ENCODE measurements at places on chromosomes 4 and X.

- no peak for DNase-seq
Measured at GRCh38 chr4:26529479-26529878, 39.2 kb upstream of the CCKAR start.

GRCh38 chrX:13401724-13402123 is 81.9 kb upstream of the ATXN3L start:
- DNase-seq: no peak

DNA sequence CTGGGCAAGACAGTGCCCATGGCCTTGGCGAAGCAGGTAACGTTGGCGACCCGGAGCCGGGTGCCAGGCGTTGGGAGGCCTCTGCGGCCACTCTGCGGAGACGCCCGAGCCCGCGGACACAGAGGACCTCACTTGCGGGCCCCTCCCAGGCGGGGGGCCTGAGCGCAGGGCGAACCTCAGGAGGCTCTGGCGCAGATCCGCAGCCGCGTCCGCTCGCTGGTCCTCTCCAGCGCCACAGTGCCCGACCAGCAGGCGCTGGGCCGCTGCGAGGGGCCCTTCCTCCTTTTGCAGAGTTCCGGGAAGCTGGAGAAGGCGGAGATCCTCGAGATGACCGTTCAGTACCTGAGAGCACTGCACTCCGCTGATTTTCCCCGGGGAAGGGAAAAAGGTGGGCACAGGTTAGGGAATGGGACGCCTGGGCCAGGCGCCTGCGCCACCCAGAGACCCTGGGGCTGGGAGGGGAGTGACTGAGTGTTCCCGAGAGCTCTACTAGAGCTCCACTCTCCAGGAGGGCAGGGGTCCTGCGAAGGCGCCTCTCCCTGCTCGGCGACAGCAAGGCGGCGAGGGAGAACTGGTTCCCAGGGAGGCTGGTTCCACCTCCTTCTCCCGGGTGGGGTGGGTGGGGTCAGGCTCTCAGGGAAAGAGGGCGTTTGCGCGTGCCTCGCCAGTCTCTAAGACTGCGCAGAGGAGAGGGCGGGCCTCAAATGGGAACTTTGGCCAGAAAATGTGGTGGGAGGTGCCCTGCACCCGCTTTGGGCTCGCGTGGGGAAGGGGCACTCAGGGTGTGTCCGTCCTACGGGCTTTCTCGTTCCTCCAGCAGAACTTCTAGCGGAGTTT is 1.4 kb downstream of the HELT start:
- DNase-seq: no peak

- peak; percentile 46 for DNase-seq
Measured at GRCh38 chr4:88107406-88108107, 50.9 kb downstream of the ABCG2 start.

DNA sequence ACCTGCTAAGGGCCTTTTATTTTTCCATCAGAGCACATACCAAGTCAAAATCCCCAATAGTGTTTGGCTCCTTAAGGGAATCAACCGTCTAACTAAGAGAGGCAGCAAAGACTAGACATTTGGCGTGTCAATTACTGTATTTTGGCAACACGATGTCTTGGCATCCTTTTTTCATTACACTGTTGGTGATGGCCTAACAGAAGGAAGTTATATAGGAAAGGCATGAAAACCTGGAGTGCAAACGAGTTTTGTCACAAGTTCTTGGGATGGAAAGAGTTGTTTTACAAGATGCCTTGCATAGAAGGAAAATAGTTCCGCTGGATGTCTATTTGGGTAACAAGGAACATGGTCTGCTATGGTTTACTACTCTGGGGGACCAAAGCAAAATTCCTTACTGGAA is 119.2 kb upstream of the TTC29 start:
- DNase-seq: no peak

GRCh38 chr4:3402491-3403347 is 39.0 kb upstream of the HGFAC start:
- DNase-seq: peak; percentile 97

GRCh38 chr4:85929961-85930665 is 429.7 kb downstream of the MAPK10 start:
- DNase-seq: peak; percentile 34

- DNase-seq: no peak
Measured at GRCh38 chrX:110056419-110056818, 53.5 kb downstream of the TMEM164 start.

GRCh38 chrX:28205905-28206304 is 224.7 kb upstream of the DCAF8L1 start:
- DNase-seq: no peak

DNA sequence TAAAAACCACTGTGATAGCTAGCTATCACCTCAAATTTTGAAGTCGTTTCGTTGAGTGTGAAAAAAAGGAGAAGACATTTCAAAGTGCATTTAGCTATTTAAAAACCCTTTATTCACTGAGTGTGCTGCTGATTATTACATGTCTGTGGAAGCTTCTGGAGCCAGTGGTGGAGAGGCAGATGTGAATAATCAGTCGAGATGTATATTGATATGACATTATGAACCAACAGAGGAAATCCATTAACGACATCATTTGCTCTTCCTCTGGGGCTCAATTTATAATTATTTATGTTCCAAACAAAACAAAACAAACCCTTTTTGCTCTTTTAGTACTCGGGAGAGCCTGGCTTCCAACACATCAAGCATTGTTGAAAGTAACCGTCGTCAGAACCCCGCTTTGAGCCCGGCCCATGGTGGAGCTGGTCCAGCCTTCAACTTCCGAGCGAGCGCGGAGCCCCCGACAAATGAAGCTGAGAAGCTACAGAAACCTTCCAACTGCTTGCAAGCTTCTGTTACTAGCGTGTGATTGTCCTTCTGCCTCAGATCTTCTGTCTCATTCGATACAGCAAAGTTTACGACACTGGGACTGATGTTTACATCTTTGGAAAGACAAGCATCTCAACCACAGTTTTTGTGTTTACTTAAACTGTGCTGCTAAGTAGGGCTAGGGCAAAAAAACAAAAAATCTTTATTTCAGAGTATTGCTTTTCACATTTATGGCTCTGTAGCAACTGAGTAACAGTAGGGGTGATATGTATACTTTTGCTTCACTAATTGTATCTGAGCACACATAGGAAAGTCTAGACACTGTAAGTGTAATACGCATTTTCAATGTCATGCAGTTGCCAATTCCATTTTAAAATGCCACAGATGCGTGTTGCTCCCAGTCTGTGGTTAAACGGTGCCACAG is 111.9 kb downstream of the STOX2 start:
- DNase-seq: no peak

GRCh38 chr4:145176641-145177432 is 3.6 kb downstream of the OTUD4 start:
- no peak for DNase-seq

DNA sequence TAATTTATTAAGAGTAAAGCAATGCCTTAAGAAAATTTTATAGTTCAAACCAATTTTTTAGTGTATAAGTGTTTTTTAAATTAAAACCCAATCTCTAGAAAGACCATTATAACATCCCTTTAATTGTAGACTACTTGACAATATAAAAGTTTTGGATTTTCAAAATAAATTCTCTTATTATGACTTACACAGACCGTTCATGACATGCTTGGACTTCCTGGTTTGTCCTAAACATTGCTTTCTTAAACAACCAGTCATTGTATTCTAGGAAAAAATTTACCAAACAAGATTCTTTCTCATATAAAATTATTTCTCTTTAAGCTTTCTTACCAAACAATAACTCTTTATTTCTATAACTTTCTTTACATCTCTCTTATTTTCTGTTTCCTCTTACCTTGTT is 49.0 kb upstream of the CXorf51A start:
- DNase-seq: no peak

GRCh38 chrX:16778545-16778944 is 7.7 kb upstream of the TXLNG start:
- no peak for DNase-seq

GRCh38 chr4:180336494-180337090 is 1906.6 kb upstream of the TENM3 start:
- no peak for DNase-seq

DNA sequence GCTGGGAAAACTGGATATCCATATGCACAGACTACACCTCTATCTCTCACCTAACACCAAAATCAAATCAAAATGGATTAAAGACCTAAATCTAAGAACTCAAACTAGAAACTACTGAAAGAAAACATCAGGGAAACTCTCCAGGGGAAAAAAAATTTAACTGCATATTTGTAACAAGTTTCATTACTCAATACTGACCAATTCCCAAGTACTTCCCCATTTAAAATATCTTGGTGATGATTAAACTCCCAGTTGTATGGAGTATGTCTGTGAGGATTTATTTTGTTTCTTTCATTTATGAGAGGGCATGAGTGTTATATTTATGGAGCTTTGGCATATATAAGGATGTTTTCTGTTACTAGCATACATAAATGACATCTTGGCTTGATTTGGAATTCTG is 112.3 kb upstream of the IL15 start:
- DNase-seq: peak; percentile 76

DNA sequence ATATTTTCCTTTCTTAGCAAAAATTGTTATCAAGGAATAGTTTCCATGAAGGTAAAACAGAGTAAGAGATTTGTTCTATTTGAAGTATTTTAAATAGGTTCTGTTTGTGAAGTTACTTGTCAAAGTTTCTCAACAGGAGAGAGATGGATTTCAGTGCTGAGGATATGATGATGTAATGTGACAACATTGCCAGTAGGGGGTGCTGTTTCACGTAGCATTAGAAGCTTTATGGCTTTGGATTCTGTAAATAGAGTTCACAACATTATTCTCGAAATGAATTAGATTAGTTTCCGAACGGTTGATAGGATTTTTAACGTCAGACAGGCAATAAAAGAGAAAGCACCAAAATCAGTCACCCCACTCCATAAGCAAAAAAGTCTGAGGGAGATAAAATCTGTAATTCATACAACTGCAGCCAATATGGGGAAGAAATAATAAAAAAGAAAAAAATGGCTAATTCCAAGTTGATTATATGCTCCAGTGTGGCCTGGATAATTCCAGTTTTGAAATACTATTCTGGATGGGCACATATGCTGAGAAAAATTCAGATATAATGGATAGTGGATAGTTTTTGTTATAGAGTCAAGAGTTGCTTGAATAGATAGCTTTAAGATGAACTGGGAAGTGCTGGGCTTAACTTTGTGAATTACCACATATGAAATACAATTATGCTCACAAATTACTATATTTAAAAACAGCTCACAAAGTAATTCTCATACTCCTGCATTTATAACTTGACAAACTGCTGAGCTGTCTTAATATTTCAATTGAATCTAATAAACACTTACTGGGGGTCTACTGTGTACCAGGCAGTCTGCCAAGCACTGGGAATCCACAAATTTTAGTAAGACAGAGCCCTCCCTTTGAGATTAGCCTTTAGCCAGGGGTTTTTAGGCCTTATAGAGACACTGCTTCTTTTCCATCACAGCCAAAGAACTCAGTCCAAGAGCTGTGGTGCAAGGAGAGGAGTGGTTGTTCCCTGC is 109.1 kb downstream of the GPAT3 start:
- DNase-seq: peak; percentile 54

- no peak for DNase-seq
Measured at GRCh38 chr4:72275381-72275780, 243.6 kb downstream of the NPFFR2 start.

- no peak for DNase-seq
Measured at GRCh38 chr4:98544141-98544817, 114.1 kb downstream of the TSPAN5 start.

- DNase-seq: no peak
Measured at GRCh38 chr4:110454441-110454840, 21.5 kb upstream of the ENPEP start.

GRCh38 chr4:120007896-120008436 is 58.7 kb downstream of the MAD2L1 start:
- DNase-seq: no peak

- DNase-seq: no peak
Measured at GRCh38 chr4:82371497-82371896, 2.3 kb downstream of the HNRNPD start.

DNA sequence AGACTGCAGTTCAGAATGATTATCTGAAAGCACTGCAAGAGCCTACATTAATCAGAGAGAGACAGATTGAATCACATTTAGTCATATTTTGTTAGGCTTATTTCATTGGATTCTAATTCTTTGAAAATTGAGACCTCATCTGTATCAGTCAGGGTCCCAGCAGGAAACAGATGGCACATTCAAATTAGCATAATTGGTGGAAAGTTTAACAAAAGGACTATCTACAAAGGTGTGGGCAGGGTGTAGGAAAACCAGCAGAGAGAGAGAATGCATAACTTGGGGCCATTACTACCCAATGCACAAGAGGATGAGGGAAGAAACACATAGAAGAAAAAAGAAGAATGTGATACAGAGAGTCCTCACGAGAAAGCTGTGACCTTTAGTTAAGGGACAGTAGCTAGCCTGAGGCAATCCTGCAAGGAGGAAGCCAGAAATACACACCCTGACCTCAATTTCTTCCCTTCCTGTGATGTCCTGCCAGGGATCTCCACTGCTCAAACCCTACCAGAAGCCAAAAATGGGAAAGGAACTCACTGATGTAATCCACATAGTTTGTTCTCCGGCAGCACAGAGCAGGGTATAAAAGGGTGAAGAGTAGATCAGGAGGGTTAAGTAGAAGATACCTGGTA is 17.7 kb upstream of the XKRX start:
- no peak for DNase-seq

- no peak for DNase-seq
Measured at GRCh38 chr4:37981425-37981824, 21.2 kb downstream of the PTTG2 start.

GRCh38 chrX:45872480-45872879 is 671.8 kb upstream of the DIPK2B start:
- no peak for DNase-seq

DNA sequence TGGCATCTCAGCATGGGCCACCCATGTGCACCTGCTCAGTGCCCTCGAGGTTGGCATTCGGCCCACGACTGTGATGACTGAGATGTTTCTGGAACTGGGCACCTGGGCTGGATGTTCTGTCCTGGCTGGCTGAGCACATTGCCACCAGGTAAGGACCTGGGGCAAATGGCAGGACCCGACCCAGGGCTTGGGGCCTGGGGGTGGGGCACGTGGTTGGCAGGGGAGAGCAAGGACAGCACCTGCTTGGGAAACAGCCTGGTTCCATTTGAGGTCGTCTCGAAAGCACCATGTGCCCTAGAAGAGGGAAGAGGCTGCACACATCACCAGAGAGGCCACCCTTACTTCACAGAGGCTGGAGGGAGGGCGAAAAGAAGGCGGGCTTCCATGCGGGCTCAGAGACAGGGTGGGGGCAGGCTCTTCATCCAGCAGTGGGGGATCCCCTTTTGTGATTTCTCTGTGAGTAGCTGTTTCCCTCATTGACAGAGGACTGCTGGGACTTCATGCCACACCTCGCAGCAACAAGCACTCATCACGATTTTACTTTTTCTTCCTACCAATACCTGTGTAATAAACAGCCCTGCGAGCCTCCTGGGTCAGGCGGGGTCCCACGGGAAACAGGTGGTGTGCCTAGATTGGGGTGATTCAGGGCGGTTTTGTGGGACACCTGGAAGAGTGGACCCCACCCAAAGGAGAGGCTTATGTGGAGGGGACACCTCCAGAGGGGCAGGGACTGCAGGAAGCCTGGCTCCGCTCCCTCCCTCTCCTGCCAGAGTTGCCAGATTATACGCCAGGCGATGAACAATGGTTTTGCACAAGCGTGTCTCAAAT is 12.0 kb downstream of the TMEM187 start:
- no peak for DNase-seq

- DNase-seq: peak; percentile 44
Measured at GRCh38 chr4:147782087-147782781, 50.3 kb downstream of the ARHGAP10 start.
